ENCODE measurements at places on chromosomes 2 and 18.

DNA sequence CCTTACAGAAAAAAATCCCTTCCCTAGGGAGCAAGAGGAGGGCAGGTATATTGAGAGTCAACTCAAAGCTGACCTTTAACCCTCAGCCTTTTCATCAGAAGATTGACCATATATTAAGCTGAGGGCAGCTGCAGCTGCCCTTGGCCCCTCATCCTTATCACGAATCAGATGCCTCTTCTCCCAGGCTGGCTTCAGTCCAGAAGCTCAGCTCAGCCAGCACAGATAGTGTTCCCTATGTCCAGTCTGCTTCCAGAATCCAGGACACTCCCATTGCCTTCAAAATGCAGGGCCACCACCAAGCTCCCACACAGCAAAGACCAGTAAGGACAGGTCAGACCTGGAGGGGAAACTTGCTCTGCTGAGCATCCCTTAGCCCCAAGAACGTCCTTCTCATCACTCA is 146.1 kb downstream of the BCL11A start:
- DNase-seq: no peak

- DNase-seq: no peak
Observed at GRCh38 chr2:219772697-219773096, 145.3 kb downstream of the SLC4A3 start.

DNA sequence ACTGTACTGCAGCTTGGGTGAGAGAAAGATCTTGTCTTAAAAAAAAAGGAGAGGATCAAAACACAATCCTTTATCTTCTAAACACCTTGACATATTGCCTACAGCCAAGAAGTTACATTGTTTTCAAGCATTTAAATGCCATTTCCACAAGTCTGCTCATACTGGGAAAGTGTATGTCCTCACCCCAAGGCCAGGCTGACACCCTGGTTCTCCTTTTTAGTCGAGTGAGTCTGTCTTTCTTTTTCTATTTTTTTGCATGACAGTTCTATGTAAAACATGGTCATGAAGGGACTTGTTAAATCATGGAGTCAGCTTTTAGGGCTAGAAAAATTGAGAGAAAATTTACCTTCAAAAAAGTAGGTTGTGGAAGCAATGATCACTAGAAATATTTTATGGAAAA is 233.3 kb downstream of the FAM210A start:
- no peak for DNase-seq

GRCh38 chr18:31498574-31499524 is 872 bp downstream of the DSG2 start:
- DNase-seq: no peak

- DNase-seq: no peak
Observed at GRCh38 chr2:196066291-196067087, 2.1 kb downstream of the DNAH7 start.

DNA sequence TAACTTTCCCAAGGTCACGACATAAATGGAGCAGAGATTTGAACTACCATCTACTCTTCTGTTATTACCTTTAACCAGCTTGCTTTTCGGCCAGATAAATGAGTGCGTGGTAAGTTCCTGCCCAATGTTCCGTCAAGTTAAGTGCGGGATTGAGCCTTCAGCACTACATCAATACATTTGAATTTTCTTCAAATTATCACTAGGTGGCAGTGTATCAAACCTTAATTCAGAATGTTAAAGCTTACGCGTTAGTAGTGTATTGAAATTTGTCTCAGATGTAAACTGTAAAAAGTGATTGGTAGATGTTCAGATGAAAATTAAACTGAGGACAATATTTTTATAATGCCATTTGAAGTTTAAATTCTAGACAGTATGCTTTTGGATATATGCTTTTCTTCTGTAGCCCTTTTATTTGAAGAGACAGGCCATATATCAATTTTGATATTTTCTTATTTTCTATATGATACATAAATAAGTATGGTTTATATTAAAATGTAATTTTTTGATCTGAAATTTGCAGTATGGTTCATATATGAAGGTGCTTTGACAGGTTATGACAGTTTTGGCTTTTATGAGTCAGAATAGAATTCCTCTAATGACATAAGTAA is 681.3 kb downstream of the ADCYAP1 start:
- no peak for DNase-seq

DNA sequence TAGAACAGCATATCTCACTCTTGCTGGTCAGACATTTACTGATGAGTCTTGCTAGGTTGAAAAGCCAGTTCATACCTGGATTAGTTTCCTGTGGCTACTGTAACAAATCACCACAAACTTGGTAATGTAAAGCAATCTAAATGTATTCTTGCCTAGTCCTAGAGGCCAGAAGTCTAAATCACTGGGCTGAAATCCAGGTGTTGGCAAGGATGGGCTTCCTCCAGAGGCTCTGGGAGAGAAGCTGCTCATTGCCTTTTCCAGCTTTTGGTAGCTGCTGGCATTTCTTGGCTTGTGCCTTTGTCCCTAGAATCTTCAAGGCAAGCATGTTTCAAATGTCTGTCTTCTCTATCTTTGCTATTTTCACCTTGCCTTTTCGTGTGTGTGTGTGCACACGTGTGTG is 62.3 kb upstream of the MAP4K3 start:
- no peak for DNase-seq

DNA sequence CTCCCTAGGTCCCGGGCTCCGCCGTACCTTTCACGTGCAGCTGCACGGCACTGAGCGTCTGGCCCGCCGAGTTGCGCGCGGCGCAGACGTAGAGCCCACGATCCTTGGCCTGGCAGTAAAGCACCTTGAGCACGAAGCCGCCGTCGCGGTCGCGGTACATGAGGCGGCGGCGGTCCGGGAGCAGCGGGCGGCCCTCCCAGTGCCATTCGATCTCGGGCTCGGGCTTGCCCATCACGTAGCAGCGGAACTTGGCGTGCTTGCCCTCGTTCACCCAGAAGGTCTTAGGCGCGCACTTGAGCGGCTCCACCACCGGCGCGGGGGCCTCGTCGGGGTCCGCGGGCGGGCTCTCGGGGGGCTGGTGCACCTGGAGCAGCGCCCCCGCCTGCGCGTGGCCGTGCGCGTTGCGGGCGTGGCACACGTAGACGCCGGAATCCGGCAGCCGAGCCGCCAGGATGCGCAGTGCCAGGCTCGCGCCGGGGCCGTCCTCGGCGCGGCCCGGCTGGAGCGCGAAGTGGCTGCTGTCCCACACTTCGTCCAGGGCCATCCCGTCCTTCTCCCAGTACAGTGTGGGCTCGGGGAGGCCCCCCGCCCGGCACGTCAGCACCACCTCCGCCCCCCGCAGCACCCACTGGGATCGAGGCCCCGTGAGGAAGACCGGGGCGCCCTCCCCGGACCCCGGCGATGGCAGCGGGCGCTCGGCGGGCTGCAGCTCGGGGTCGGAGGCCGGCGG is 980 bp downstream of the OBSL1 start:
- DNase-seq: no peak

DNA sequence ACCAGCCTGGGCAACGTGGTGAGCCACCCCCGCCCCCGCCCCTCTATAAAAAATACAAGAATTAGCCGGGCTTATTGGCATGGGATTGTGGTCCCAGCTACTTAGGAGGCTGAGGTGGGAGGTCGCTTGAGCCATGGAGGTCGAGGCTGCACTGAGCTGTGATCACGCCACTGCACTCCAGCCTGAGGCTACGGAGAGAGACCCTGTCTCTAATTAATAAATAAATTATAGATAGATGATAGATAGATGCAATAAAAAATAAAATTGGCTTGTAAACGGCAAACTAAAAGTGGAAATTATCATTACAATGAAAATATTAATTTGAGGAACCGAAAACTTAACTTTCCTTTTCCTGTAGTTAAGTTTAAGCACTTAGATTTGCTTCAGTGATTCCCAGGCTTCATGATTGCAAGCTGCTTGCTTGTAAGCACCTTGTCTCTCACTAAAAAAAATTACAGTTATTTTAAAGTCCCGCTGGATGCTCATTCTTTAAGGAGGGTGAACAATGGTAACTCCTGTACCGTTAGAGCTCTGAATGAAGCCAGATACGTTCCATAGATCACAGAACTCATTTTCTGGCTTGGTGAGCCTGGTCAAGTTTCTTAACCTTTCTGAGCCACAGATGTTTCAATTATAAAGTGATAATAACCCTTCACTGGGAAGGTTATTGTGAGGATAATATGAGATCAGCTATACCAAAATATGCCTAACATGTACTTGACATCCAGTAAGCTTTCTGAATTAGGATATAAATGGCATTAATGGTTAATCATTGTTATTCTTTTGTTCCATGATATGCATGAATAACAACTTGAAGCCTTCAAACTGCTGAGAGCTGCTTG is 9.3 kb upstream of the NARS1 start:
- no peak for DNase-seq

DNA sequence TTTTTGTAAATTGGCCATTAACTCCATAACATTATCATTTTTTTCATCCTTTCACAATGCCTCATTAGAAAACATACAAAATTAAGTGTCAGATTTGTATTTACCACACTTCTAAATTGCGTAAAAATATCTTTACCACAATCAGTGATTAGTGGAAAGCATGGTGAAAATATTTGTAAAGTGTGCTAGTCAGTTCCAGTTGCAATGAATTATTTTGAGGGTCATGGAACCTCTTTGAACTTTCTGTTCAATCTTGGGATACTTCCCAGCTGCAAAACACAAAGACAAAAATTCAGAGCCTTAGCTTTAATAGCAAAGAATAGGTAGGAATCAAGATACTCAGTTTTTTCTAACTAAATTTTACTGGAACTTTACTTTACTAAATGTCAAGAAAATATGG is 4.0 kb upstream of the COL3A1 start:
- DNase-seq: no peak

DNA sequence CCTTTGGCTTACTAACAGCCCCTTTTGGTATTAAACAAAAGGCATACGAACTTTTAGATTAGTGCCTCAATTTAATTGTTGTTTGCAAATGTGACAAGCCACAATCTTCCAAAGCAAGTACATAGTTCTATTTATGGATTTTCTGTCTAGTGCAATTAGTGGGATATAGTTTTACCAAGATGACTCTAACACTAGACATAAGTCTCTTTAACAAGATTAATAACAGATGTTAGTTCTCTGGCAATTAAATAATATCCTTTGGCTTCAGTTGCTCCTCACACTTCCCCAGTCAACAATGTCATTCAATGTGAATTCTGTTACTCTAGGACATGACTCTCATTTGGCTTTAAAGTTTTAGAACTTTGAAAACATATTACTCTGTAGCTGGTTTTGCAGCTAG is 16.7 kb upstream of the MC4R start:
- no peak for DNase-seq

- DNase-seq: no peak
Observed at GRCh38 chr2:57760381-57760801, 286.2 kb upstream of the VRK2 start.

- no peak for DNase-seq
Observed at GRCh38 chr2:97935719-97936161, 60.0 kb downstream of the TMEM131 start.

DNA sequence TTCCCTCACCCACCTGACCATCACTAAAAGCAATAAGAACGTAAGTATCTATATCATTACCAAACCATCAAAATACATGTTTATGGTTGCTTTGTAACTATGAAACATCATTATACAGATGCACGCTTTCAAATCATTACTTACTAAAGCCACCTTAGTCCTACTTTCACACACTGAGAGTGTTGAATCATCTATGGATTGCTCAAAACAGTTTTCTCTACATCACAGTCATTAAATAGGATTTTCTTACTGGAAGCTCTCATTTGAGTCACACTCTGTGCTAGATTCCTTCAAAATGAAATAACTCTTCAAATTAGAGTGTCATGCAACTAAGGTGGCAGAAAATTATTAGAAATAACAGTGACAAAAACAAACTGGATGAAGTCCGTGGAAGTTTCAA is 878.4 kb downstream of the CPS1 start:
- no peak for DNase-seq

GRCh38 chr2:20128506-20129330 is 77.3 kb upstream of the LAPTM4A start:
- no peak for DNase-seq

DNA sequence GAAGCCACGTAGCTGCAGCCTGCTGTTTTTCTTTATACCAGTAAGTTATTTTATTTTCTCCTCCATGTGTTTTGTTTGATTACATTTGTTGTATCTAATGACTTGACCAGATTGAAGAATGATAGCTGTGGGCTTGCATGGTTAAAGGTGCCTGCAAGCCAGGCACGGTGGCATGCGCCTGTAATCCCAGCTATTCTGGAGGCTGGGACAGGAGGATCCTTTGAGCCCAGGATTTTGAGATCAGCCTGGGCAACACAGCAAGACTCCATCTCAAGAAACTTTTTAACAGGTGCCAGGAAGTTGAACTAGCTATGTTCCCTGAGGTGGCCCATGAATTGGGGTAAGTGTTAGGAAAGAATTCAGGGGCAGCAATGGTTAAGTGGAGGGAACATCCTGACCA is 179.4 kb downstream of the IRS1 start:
- no peak for DNase-seq

GRCh38 chr2:102736410-102737409 is 25.1 kb upstream of the TMEM182 start:
- DNase-seq: peak; percentile 93

- DNase-seq: no peak
Observed at GRCh38 chr18:58842978-58843687, 21.5 kb upstream of the ZNF532 start.

DNA sequence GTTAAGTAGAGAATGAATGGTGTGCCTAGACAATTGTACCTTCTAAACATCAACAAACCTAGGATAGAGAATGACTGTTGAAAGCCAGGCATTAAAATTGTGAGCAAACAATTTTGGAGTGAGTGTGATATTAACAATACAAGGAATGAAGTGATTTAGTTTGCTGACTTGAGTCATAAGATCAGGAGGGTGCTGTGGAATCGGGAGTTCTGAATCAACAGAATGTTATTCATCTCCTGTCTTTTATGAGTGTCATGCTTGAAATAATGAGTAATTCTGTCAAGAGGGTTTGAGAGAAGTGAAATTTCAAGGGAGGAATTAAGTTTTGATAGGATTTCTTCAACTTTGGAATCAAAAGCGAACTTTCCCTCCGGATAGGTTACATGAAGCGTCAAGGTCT is 214.4 kb upstream of the DSEL start:
- no peak for DNase-seq

GRCh38 chr18:3720818-3721545 is 271.0 kb downstream of the TGIF1 start:
- no peak for DNase-seq

DNA sequence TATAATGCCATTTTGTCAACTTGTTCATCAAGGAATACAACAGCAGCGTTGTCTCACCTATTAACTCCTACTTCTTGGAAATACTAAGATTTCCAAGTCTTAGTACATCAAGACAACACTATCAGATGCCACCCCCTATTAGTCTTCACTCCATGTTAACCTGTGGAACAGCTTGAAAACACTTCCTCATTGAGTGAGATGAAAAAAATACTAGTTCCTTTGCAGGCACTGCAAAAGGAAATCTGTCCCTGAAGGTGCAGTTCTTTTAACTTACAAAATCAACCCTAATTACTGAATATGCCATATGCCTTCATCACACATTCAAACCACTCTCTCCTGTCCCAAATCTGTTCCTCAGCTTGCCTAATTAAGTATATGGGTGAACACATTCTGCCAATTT is 4.0 kb downstream of the CWC22 start:
- no peak for DNase-seq

GRCh38 chr2:173090276-173090877 is 14.7 kb downstream of the MAP3K20 start:
- DNase-seq: no peak

All from lower lobe of right lung (tissue), 2 donors.